ENCODE measurements at places on chromosomes 3 and 15.

- peak; percentile 63 for DNase-seq
These were observed 41.2 kb downstream of the PTPN23 start for GRCh38 chr3:47421741-47422649.

DNA sequence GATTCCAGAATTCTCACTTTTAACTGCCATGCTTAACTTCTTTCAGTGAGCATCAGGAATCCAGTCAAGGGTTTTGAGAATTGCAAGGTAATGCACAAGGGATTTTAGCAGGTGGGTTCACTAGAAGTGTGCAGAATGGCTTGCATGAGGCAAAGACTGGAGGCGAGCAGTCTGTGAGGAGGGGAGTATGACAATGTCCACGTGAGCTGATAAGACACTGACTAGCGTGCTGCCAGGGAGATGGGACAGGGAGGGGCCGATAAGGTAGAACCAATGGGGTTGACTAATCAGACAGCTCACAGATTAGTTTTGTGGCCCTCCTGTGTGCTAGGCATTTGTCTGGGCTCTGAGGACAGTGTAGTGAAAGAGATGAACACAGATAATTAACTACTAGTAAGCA lies 102.0 kb upstream of the DAZL start:
- DNase-seq = no peak

DNA sequence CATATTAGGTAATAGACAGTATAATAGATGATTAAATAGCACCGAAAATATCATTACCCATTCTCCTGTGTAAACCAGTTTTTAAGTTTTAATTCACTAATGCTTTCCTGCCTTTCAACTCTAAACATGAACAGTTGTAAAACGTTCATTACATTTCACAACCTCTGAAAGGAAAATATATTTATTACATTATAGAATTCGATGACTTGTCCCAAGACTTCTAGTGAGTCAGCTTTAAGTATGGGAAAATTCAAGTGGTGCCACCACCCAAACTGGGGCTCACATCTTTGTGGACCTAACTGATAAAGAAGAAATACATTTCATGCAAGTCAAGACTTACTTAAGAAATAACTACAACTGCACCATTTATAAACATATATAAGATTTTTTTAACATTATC lies 2.0 kb downstream of the TRIM59 start:
- no peak for DNase-seq

GRCh38 chr15:85619992-85620689 lies 174.6 kb downstream of the KLHL25 start:
- DNase-seq = no peak

- peak; percentile 82 for DNase-seq
These were observed 801 bp upstream of the NGRN start for GRCh38 chr15:90264671-90265070.

DNA sequence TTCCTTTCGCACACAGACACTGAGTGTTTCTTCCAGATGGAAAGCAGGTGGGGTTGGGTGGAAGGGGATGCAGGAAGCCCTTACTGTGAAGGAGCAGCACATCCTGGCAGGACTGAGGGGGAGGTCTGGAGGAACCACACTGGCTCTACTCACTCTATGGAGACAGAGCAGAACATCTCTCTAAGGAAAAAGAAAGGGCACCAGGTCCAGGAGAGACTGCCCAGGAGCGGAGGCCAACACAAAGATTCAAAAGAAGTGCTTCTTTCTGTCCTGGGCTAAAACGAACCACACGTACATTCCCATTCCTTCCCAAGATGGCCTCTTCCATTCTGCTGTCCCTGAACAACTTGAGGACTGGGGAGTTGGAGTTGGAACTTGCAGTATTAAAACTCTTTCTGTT lies 13.8 kb upstream of the VIPR1 start:
- DNase-seq = no peak

GRCh38 chr3:46442576-46443530 lies 21.9 kb downstream of the LTF start:
- peak; percentile 64 for DNase-seq

DNA sequence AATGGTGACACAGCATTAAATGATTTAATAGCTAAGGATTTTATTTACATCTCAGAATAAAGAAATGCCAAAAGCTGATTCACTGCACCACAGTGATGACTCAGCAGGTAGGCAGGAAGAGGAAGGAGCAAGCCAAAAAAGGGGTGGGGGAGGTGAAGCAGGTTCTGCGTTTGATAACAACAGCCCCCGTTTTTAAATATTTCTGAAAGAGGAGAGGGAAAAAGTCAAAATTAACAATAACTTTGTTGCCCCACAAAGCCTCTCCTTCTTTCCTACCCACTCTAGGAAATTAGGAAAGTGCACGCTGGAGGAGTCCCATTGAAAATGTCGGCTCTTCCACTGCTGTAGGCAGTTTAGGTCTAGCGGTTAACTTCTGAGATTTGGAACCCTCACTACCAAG lies 9.9 kb upstream of the CCDC54 start:
- no peak for DNase-seq

GRCh38 chr15:80561500-80561899 lies 133.6 kb upstream of the ABHD17C start:
- DNase-seq = no peak

GRCh38 chr15:89837134-89837829 lies 22.6 kb upstream of the ANPEP start:
- DNase-seq = no peak

DNA sequence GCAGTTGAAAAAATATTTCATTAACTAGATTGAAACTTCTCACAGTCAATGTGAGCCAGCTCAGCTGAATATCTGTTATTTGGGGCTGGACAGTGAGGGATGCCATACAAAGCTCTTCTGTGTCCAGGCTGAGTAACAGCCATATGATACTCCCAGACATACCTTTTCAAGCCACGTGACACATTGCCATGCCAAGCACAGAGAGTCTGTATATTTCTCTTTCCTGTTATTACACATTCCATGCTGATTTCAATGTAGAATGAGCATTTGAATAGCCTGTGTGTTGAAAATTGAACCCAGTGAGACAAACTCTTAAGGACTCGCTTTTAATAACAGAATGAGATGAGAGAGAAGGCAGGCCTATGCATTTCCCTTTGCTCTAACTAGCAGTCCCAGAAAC lies 334.7 kb upstream of the RASGRP1 start:
- DNase-seq = no peak

GRCh38 chr3:124887177-124887931 lies at the start of gene ITGB5:
Gene ITGB5 (minus strand): TSS chr3:124887365. CDS start chr3:124887000, 365 bp downstream.
- DNase-seq = peak; percentile 84

- no peak for DNase-seq
These were observed 10.8 kb downstream of the ESYT3 start for GRCh38 chr3:138445236-138445635.

- no peak for DNase-seq
These were observed 23.3 kb upstream of the ATP1B3 start for GRCh38 chr3:141853081-141853601.

DNA sequence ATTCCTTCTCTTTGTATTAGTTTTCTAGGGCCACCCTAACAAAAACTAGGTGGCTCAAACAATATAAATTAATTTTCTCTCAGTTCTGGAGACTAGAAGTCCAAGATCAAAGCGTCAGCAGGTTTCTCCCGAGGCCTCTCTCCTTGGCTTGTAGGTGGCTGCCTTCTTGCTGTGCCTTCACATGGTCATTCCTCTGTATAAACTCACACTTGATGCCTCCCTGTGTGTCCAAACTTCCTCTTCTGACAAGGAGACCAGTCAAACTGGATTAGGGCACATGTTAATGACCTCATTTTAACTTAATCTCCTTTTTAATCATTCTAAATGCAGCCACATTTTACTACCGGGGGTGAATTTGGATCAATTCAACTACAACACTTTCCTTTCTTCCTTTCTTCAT lies 691.1 kb downstream of the DIPK2A start:
- no peak for DNase-seq

- no peak for DNase-seq
These were observed 101.6 kb upstream of the ABHD17C start for GRCh38 chr15:80593486-80594030.

- no peak for DNase-seq
These were observed 317.6 kb downstream of the CHL1 start for GRCh38 chr3:514192-514591.

DNA sequence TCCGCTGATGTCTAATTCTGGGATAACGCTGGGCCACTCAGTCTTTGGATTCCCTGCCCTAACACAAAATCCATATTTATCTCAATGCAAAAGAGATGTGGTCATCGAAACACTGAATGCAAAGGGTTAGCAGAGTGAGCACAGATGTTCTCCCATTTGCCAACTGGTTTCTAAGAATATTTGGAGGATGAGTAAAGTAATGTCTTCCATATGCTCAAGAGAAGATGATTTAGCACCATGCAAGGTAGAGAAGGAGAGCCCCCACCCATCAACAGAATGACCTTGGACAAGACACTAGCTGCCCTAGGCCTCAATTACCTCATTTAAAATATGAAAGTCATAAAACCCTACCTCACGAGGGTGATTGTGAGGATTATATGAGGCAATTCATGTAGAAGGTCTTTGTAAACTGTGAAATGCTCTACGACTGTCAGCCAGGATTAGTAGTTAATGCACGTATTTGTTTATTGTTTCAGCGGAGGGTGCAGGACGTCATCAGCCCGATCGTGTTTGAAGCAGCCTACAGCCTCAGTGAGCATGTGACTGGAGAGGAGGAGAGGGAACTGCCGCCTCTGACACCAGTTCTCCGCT lies 232.9 kb upstream of the CTDSPL start:
- no peak for DNase-seq

DNA sequence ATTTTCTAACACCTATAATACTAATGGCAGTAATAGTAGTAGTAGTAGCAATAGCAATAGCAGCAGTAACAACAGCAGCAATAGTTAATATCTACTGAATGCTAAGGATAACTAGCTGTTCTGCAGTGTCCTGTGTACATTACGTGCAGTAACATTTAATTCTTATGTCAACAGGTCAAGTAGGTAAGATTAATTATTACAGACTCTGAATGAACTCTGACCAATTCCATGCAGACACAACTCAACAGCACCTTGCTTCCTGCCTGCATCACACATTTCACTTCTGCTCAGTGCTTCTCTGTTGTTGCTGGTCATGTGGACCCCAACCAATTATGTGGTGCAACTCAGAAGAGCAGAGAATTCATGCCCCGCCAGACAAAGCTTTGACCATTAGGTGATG lies 39.9 kb upstream of the ARHGEF26 start:
- no peak for DNase-seq

DNA sequence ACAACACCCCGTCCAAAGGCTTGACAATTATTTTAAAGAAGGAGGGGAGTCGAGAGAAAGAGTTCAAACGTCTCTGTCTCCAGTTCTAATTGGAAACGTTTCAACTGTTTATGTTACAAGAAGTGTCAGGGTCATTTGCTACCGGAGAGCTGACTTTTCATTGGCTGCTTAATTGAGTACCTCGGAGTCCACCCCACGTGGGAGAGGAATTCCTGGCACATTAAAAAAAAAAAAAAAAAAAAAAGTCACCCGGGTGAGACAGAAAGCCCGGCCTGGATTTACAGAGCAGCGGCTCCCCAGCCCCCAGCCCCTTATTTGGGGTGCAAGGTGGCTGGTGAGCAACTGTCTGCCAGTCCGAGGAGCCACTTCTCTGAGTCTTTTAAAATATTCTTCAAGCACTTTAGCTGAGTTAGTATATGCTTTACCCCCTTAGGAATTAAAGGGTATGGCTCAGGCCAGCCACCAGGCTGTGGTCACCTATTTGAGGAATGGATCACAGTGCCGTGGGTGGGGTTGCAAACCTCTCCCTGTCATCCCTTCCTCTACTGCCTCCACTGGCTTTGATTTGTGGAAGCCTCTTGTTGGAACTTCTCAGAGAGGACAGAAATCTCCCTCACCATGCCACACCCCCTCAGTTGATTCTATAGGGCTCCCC lies 3.9 kb upstream of the TLE3 start:
- peak; percentile 74 for DNase-seq

- no peak for DNase-seq
These were observed 120.0 kb downstream of the PLD1 start for GRCh38 chr3:171690281-171690680.

GRCh38 chr3:98894791-98895576 lies 6.5 kb downstream of the DCBLD2 start:
- no peak for DNase-seq

- no peak for DNase-seq
These were observed 50.9 kb downstream of the CEP63 start for GRCh38 chr3:134536781-134537180.

DNA sequence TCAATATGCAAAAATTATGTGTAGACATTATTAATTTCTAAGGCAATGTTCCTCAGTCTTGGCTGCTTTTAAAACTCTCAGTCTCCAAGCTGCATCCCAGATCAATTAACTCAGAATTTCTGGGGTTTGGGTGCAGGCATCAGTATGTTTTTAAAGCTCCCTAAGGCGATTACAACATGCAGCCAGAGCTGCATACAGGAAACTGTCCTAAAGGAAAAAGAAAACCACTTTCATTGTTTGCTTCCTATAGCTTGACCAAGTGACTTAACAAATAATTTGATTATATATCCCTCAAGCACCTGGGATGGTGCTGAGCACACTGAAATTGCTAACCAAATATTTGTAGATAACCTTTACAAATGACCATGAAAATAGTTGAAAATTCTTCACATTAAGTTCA lies 194.7 kb downstream of the DTWD1 start:
- DNase-seq = no peak

GRCh38 chr3:160486459-160486869 lies 36.9 kb upstream of the TRIM59 start:
- DNase-seq = no peak

GRCh38 chr15:28096411-28096669 lies 2.8 kb downstream of the OCA2 start:
- no peak for DNase-seq

DNA sequence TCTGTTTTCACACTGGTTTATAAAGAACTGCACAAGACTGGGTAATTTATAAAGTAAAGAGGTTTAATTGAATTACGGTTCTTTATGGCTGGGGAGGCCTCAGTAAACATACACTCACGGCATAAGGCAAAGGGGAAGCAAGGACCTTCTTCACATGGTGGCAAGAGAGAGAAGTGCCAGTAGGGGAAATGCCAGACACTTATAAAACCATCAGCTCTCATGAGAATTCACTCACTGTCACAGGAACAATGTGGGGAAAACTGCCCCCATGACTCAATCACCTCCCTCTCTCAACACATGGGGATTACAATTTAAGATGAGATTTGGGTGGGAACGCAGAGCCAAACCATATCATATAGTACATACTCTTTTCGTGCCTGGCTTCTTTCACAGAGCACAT lies 42.4 kb downstream of the MAP2K1 start:
- no peak for DNase-seq

DNA sequence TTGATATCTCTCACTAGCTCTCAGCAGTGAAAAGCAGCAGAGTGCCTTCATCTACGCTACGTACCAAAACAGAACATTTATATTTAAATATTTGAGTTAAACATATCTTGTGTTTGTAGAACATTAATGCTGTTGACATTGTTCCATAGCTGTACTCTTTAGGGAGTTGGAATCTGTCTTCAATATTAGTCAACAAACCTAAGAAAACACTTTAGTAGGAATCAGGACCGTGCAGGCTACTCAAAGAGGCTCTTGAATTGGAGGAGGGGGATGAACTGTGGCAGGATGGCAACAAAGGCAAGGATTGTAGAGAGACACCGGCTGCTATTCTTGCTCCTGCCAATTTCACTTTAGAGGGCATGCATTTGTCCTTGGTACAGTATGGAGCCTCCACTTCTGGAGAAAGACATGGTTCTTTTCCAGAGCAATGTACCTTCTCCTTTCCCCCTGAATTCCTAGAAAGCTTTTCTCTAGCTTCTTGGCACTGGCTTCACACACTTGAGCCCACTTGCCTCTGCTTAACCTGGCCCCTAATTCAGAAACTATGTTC lies 265.9 kb downstream of the CD47 start:
- DNase-seq = no peak

- DNase-seq = no peak
These were observed 4.6 kb upstream of the LMOD3 start for GRCh38 chr3:69126999-69127398.
